GM12892 (cell line): ENCODE measurements at places on chromosomes 7 and 10.
A peak's percentile ranks its signal among the peaks of the same experiment; 100 is the strongest.

DNA sequence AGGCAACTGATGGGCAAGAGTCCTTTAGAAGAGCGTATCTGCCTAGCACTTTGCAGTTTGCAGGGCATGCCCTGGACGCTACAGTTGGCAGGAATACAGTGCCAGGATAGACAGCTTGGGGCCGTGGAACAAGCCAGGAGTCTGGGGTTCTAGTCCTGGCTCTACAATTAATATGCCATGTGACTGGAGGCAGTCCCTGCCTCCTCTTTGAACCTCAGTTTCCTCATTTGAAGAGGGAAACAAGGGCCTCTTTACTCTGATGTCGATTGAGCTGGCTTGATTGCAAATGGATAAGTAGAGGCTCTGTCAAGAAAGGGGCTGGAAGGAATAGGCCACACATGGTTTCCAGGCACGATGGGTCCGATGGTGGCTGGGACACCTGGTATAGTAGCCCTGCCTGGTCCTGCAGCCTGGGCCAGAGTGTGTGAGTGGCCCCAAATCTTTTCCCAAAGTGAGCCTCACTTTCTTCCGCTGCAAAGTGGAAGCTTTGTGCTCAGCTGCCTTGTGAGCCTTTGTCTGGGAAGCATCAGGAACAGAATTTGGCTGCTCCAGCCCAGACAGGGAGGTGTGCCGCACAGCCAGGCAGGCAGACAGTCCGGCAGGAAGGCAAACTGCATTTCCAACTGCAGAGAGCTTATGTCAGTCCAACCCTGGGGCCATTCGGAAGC lies 111.4 kb upstream of the PPIF start:
- DNase-seq = no peak

DNA sequence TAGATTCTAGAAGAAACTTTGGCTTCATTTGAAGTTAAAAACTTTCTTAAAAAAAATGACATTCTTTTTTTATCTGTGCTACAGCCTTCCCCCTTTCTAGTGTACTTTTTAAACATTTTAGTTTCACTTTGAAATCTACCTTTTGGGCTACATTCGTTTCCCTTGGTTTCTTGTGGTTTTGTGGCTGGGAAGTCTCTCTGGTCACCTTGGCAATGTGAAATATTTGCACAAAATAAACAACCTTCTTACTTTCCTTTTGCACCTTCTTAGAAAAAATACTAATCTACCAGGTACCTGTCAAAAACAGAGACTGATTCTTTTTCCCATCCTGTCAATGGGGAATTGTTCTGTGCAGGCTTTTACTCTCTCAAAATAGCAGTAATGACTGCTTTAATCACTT lies 350.2 kb downstream of the GATA3 start:
- no peak for DNase-seq

DNA sequence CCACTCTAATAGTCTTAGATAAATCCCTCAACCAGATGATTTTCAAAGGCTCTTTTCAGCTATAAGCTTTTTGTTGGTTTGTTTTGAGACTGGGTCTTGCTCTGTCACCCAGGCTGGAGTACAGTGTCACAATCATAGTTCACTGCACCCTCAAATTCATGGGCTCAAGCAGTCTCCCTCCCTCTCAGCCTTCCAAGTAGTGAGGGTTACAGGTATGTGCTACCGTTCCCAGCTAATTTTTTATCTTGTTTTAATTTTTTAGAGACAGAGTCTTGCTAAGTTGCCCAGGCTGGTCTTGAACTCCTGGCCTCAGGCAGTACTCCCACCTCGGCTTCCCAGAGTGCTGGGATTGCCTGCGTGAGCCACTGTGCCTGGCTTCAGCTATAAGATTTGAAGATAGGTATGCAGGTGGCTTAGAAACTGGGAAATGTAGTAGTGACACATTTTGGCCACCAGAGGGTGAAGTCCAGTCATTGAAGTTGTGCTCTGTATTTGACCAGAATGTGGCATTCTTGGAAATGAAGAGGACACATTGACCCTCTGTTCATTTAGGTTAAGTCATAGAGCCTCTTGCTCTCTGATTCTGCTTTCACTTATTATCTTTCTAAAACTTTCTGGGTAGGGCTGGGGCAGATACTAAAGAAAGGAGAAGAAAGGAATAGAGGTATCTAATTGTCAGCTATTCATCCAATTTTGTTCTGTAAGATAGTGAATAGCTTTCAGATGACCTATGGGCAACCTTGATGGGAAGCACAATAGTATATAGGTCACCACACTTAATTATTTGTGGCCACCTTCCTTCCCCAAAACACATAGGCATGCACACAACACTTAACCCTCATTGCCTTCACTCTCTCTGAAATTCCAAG lies 36.0 kb downstream of the R3HCC1L start:
- DNase-seq = no peak

DNA sequence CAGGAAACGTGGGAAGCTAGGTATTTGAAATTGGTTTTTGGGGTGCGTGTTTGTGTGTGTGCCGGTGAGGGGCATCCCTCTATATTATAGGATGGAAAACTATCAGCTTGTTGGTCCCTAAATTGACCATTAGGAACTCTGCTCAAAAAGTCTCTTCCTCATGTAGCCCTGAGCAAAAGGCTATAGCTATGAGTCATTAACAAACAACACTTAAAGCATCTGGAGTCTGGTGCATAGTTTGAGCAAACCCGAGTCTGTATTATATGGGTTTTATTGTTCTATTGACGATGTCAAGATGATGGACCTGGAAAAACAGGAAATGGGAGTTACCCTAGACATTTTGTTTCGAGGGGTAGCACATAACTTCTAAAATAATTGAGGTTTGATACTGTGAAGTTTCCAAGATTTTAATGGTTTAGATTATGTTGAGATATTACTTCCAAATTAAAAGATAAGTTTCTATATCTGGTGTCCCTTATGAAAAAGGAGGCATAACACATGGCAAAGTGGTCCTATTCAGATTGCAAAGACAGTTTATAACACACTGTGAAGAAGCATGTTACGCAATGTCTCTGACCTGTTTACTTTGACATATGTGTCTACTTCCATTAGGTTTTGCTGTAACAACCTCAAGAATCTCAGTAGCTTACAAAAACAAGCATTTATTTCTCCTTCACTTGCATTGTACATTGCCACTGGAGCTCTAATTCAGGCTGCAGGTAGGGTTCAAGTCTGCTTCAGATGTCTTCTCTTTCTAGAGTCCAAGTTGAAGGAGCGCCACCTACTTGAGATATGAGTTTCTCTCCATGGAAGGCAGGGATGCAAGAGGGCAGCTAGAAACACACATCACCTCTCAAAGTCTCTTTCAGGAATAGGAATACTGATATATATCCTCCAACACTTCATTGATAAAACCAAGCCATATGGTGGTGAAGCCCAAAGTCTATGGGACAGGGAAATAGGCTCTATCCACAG lies 357.7 kb downstream of the PHF14 start:
- DNase-seq = no peak

GRCh38 chr10:130660266-130660665 lies 524.1 kb downstream of the GLRX3 start:
- no peak for DNase-seq

DNA sequence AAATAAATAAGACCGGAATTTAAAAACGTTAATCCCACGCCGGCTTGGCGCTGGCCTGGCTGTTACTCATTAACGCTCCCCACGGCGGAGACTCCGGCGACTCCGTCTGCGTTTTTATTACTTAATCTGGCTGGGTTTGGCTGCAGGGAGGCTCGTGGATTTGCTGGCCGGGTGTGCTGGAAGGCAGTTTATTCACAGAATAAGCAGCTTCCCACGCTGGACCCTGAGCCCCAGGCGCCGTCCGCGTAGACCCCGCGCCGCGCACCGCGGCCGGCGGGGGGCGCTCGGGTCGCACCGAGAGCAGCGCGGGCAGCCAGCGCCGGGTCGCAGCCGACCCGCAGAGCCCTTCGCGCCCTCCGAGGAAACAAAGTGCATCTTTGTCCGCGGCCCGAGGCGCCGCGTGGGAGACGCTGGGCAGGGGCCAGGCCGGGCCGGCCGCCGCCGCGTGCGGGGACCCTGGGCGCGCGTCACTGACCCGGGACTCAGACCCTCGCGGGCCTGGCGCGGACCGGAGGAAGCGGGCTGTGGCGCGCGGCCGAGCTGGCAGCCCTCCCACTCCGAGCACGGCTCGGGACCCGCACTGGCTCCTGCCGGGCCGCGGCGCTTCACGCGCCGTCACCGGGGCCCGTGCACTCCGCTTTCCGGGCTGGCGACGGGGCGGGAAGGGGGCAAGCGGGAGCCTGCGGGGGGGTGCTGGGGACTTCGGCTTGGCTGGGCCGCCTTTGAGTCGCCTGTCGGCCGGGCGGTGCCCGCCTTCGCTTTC lies 587 bp upstream of the GRK5 start:
- peak; percentile 72 for DNase-seq

GRCh38 chr7:41699516-41699915 lies 3.4 kb downstream of the INHBA start:
- no peak for DNase-seq

DNA sequence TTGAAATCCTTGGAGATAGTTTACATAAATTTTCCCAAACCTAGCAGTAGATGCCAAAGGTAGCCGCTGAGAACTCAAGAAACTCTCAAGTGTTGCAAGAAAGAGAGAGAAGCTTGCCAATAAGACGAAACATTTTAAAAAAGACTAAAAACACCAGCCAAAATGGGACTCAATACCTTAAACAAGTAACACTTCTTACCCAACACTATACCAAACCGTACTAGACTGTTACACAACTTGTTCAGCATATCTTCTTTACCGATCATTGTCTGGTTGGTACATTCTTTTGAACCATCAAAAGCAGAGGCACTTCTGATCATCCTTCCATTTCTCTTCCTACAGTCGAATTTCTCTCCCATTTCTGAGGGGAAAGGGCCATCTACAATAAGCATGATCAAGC lies 4.8 kb upstream of the PTPN12 start:
- no peak for DNase-seq

DNA sequence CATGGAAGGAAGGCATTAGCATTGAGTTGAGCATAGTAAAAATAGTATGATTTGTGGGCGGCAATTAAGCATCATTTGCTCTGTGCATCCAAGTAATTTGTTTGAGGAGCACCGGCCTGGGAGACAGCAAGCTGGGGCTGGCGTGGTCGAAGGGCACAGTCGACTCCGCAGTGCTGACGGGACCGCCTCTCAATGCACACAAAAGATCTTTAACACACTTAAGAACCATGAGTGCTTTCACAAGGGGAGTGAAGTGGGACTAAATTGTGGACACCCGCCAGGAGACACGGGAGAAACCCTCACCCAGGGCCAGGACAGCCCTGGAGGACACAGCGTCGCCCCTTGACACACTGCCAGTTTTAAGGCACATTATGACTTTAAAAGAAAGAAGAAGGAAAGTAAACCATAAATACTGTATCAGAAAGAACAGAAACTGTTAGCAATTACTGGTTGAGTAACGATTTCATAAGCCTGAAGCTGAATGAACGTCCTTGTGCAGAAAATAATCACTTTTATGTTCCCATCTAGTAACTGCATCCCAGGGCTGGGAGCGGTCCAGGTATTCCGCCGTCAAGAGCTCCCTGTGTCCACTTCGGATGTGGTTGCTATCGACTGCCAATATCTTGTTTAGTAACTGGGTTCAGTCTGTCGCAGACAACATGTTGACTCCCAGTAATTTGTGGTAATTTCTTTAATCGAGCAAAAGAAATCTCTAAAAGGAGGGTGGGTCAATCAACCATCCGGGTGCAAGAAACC lies 102.1 kb downstream of the EBF3 start:
- DNase-seq = no peak

- DNase-seq = no peak
Observed at GRCh38 chr7:132403465-132404110, 172.7 kb downstream of the PLXNA4 start.

DNA sequence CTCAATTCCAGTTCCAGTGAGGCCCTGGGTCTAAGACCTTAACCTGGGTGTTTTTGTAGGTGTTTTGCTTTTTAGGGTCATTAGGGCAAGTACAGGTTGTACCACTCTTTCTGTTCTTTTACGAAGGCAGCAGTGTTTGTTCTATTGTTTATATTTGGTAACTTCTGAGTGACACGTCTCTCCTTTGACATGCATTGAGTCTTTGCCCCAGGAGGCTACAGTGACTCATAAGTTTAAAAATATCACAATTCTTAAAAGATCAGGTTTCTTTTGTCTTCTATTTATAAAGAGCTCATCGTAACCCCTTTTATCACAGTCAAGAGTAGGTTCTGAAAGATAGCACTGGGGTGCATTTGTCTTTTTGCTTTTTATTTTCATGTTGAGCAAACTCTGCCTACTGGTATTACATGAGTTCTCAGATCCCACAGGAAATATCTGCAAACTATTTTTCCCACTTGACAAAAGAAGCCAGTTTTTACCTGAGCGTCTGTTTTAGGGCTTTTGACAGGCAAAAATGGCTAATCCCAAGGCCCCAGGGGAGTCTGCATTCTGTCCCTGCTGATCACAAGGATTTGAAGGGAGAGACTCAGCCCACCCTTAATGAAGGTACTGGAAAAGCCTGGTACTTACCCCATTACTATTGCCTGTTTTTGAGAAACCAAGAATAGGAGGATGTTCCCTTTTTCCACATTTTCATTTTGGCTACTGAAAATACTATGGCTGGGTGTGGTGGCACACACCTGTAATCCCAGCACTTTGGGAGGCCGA lies 7.9 kb downstream of the NUDT13 start:
- peak; percentile 32 for DNase-seq

DNA sequence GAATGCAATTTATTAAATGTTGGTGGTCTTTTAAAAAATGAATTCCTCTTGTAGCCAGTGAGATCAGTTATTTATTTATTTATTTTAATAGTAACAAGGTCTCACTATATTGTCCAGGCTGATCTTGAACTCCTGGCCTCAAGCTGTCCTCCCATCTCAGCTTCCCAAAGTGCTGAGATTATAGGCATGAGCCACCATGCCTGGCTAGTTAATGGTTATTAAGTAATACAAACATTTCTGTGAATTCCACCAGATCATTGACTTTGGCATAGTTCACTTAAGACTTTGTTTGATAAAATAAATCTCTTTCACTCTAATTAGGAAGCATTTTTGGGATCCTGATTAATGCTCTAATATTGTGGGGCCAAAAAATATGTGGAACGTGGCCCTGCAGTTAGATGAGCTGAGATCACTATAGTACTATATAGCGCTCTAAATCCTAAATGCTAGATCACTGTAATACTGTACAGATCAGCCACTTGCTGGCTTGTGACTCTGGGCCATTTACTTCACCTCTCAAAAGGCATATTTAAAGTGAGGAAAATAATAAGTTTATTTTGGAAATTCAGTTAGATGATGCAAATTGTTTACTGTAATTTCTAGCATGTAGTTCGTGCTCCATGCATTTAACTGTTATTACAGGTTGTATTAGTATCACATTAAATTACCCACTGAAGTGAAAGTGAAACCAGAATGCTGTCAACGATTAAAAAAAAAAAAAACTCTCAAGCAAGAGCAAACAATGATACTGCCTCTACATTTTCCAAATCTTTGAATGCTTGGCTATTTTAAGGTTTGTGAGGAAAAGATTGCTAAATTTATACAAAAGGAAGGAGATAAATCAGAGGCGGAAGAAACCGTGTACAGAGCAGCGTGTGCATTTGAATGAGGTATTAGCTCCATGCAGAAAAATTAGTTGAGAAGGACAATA lies 15.9 kb upstream of the FAS start:
- DNase-seq = no peak

GRCh38 chr10:29703271-29703670 lies 68.5 kb upstream of the SVIL start:
- no peak for DNase-seq

- DNase-seq = no peak
Observed at GRCh38 chr10:59281861-59282260, 80.5 kb downstream of the FAM13C start.
